ENCODE measurements at places on chromosomes 4 and X.

DNA sequence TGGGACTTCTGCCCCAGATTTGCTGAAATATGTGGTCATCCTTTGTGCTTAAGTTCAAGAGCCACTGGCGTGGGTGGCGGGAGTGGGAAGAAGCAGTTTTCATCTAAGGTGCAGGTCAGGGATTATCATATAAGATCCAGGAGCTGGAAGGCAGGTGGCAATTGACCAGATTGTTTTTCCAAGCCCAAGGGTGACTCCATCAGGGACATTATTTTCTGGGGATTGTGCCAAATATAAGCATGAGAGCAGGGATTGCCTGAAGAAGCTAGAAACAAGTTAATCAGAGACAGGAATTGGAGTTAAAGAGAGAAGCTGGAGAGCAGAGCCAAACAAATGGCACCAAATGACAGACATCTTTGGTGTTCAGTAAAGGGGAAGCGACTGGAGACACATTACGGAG, 19.4 kb upstream of the SEL1L3 start:
- no peak for DNase-seq

DNA sequence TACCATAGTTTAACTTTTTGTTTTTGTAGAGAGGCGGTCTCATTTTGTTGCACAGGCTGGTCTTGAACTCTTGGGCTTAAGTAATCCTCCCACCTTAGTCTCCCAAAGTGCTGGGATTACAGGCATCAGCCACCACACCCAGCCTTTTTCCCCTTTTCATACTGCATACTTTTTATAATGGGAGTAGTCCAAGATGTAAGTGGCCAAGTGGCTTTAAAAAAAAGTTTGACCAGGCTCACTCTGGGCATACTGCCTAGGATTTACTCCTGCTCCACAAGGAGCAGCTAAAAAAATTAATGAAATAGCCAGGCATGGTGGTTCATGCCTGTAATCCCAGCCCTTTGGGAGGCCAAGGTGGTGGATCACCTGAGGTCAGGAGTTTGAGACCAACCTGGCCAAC, 6.0 kb downstream of the GRSF1 start:
- DNase-seq: no peak

DNA sequence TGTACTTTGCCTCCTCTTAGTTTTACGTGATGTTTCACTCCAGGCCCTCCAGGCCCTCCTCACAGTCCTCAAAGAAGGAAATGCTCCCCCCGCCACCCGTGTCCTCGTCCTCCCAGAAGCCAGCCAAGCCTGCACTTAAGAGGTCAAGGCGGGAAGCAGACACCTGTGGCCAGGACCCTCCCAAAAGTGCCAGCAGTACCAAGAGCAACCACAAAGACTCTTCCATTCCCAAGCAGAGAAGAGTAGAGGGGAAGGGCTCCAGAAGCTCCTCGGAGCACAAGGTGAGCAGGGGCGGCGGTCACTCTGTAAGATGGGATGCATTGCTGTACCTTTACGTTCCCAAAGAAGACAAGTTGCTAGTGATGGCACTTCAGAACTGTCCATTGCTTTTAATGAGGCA, 94.4 kb downstream of the KLHL8 start:
- no peak for DNase-seq

DNA sequence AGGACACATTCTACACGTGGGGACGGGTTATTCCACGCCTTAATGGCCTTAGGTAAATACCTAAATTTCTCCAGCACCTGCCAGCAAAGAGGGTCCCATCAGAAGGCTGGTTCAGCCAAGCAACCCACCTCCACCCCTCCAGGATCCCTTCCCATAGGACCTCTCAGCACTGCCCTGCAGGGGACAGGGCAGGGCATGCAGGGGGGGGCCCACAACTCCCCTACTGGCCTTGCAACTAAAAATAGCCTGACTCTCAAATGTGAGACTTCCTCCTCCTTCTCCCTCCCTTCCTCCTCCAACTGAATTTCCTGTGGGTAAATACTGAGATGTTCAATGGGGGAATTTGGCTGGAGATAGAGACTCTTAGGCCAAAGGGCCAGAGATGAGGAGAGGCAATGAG, 6.3 kb downstream of the LAS1L start:
- DNase-seq: no peak
